ENCODE measurements at places on chromosomes 4 and X.

DNA sequence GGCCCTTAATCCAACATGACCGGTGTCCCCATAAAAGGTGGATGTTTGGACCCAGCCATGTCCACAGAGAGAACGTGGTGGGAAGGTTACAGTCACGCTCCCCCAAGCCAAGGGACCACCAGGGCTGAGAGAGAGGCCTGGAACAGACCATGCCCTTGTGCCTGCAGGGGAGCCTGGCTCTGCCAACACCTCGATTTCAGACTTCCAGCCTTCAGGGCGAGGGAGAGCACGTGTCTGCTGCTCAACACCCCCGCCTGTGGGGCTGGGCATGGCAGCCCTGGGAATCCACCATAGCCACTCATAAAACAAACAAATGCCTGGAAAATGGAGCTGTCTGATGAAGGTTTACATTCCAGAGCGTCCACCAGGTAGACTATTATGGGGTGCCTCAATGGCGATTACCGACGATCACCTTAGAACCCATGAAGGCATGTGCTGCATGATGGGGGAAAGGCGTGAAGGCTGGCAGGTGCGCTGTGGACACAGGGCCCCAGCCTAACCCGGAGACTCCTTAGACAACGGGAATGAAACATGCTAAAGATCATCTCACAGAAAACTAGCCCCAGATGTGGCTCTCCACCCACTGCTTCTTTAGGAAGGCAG is 42.3 kb upstream of the HMX1 start:
- DNase-seq: no peak

GRCh38 chr4:52868133-52868532 is 6.0 kb downstream of the RASL11B start:
- DNase-seq: no peak

DNA sequence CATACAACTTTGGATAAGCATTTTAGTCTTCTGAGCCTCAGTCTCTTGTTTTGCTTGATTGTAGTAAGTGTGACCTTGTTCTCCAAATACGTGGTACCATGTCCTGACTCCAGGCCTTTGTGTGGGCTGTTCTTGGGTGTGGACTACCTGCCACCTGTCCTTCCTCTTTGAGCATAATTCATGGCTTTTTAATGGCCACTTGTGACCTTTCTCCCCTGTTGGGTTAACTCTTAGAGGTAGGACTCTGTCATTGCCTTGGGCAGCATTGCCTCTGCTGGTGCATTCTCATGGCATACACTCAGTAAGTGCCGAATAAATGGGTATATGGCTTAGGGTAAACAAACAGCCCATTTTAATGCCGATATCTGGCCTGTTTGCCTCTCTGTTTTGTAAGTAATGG is 3.0 kb downstream of the NSD2 start:
- no peak for DNase-seq

DNA sequence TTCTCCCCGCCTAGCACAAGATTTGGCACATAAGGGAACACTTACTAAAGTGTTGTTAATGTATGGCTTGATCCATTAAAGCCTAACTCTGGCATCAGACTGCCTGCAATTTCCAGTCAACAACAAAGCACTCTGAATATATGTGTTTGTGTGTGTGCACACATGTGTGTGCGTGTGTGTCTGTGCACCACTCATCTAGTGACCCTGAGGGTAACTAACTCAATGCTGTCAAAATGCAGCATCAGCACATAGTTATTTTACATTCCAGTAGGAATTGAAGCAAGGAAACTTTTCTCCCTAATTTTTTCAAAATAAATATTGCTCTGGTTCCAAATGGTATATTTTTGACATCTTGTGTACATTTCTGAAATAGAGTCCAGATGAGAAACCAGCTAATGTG is 94.4 kb downstream of the SHROOM4 start:
- no peak for DNase-seq

GRCh38 chrX:11427453-11428071 is 134.3 kb downstream of the AMELX start:
- no peak for DNase-seq

GRCh38 chrX:121301356-121301755 is 253.9 kb downstream of the GLUD2 start:
- DNase-seq: no peak

- no peak for DNase-seq
These were observed 33.2 kb upstream of the FAM9A start for GRCh38 chrX:8834392-8834791.

GRCh38 chr4:94551643-94552564 is 100.2 kb downstream of the PDLIM5 start:
- DNase-seq: no peak

DNA sequence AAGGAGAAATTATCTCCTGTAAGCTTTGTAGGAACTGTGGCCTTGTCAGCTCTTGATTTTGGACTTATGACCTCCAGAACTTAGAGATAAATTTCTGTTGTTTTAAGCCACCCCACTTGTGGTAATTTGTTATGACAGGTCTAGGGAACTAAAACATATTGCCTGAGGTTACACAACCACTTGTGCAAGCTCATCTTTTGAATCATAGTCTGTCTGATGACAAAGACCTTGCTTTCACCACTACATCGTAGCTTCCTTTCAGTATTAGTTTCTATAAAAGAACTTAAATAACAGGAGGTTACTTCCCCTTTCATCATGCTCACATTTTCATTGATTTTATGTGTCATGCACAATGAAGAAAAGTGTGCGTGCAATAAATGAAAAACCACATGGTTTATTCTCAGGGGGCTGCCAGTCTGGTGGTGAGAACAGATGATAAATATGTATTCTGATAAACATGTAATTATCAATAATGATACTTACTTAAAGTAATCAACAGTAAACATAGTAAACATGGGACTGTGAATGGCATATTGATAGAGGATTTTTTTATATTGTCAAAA is 690.0 kb upstream of the HS3ST1 start:
- peak; percentile 95 for DNase-seq

DNA sequence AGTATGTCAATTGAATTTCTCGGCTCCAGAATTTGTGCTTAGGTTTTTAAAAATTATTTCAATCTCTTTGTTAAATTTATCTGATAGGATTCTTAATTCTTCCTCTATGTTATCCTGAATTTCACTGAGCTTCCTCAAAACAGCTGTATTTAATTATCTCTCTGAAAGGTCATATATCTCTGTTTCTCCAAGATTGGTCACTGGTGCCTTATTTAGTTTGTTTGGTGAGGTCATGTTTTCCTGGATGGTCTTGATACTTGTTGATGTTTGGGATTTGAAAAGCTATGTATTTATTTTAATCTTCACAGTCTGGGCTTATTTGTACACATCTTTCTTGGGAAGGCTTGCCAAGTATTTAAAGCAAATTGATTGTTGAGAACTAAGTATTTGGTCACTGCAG is 24.7 kb upstream of the HERC3 start:
- no peak for DNase-seq

DNA sequence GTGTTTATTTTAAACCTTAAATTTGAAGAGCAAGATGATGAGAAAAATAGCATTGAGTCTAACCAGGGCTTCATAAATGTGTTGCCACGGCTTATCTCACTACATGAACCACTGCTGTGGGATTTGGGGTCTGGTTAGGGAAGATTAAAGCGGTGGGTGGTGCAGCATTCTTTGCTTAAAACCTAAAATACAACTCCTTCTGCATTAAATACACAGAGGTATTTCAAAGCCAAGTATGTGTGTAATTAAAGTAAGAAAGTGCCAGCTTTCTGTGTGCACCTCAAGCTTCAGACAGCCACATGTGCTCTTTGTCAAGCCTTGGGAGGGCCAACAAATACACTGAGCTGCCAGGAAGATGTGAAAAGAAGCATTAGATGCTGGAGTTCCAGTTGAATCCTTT is 128.0 kb downstream of the CPE start:
- no peak for DNase-seq

- DNase-seq: no peak
These were observed 400 bp upstream of the PAQR3 start for GRCh38 chr4:78939667-78940008.

DNA sequence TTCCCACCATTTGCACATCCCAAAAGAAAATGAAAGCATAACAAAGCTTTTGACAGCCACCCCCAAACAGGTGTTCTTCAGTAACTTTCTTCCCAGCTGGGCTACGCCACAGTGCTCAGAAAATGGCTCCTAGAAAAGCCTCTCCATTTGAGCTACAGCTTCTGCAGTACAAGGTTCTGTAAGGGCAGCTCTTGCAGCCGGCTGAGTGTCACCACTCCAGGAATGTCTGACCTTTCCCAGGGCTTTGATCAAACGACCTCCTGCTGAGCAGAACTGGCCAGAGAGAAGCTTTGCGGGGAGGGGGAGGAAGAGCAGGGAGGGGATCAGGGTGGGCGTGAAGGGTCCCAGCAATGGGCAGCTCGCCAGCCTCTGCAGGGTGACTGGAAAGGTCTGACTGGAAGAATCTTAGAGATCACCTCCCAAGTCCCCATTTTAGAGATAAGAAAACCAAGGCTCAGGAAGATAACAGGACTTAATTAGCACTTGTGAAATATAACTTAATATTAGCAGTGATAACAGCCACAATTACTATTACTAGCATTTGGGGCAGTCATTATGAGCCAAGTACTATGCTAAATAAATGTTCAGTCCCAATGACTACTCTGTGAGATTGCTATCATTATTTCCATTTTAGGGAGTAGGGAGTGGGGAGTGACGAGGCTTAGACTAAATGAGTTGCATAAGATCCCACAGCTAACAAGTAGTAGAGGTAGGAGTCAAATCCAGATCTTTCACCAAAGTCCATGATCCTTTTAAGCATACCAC is 51.1 kb downstream of the LEF1 start:
- no peak for DNase-seq

- no peak for DNase-seq
These were observed 33.9 kb downstream of the PCDH7 start for GRCh38 chr4:30754021-30754420.

- no peak for DNase-seq
These were observed 25.3 kb upstream of the GBA3 start for GRCh38 chr4:22667332-22667940.

DNA sequence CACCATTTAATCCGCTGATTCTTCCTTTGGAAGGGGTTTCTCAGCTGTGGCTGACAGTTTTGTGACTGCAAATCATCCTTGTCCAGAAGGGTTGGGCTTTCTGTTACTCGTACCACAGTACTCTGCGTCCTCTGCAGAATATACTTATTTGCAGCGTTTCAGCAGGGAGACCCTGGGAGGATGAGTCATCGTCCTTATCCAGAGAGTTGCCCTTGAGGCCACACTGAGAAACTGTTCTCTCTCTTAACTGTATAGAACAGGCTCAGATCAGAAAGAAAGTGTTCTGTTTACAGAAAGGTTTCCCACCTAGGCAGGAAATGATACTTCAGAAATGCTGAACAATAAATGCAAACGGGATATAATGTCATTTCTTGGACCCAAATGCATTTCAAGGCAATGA is 47.8 kb upstream of the DDX53 start:
- DNase-seq: no peak

DNA sequence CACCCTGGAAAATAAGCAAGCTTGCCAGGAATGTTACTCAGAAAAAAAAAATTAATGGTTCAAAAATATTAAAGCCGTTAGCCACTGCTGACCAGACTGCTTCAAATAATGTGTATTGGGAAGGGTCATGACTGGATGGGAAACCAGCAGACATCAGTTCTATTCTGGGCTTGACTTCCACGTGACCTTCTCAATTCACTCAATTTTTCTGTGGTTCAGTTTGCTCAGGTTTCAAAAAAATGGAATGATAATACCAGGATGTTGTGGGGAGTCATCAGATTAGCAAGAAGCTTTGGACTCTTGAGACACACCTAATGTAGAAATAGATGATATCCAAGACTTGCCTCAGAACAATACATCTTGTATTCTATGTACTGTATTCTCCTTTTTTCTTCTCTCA is 541.9 kb upstream of the BOD1L1 start:
- no peak for DNase-seq

GRCh38 chrX:2632533-2633504 is 58.3 kb upstream of the CD99 start:
- DNase-seq: no peak

GRCh38 chrX:110173192-110174175 is 144.4 kb downstream of the AMMECR1 start:
- DNase-seq: no peak

DNA sequence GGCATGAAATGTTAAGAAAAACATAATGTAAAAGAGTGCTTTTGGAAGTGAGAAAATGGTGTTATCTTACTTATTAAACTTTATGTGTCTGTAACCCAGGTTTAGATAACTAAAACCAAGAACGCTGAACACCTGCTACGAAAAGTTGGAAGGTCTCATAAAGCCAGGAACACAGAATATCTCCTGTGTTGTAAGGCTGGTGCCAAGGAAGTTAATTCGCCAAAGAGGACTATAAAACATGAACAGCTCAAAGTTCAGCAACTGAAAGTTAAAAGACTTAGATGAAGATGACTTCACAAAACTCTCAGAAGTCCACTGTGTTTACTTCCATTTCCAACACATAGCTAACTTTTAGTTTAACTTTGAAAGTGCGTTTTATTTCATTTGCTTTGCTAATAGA is 54.3 kb downstream of the GPRIN3 start:
- DNase-seq: no peak

DNA sequence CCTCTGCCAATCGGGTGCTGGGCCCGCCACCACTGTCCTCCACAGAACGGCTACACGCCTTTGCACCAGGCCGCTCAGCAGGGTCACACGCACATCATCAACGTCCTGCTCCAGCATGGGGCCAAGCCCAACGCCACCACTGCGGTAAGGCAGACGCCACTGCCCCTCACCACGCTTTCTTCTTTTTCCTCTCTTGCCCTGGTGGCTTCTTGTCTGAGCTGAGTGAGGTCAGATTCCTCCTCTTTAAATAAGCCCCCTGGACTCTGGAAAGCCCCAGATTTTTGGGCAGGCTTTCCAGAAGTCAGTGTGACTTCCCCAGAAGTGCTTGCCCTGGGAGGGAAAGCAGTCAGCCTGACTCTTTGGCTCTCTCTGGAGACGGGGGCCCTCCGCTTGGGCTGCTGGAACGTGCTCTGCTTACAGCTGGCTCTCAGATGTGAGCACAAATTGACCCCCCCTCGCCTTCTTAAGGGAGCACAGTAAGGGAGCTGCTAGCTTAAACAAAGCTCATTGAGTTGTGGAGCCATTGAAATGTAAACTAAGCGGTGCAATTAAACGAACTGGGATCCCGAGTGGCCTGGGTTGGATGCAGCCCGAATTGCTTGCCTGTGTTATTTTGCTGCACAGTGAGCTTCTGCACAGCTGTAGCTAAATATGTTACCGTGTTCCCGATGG is 243.1 kb downstream of the ANK2 start:
- DNase-seq: no peak

- DNase-seq: no peak
These were observed 19.9 kb upstream of the TMSB4X start for GRCh38 chrX:12954981-12955380.

DNA sequence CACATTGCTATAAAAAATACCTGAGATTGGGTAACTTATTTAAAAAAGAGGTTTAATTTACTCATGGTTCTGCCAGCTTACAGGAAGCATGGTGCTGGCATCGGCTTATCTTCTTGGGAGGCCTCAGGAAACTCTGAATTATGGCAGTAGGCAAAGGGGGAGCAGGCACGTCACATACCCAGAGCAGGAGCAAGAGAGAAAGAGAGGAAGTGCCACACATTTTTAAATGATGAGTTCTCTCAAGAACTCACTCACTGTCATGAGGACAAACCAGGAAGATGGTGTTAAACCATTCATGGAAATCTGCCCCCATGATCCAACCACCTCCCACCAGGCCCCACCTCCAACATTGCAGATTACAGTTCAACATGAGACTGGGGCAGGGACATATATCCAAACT is 10.0 kb upstream of the AFF1 start:
- peak; percentile 70 for DNase-seq

Data from suppressor macrophage treated with lipopolysaccharide for 4 hours (primary cell).